ENCODE measurements at places on chromosomes 11 and 22.

GRCh38 chr11:102323542-102324251 lies 6.4 kb downstream of the BIRC3 start:
- DNase-seq: no peak

- DNase-seq: no peak
These were observed 10.6 kb upstream of the RELT start for GRCh38 chr11:73365352-73366264.

GRCh38 chr11:104487046-104487806 lies 323.3 kb upstream of the PDGFD start:
- no peak for DNase-seq

GRCh38 chr11:77039491-77040400 lies 5.5 kb downstream of the B3GNT6 start:
- no peak for DNase-seq

GRCh38 chr22:19109198-19110063 lies 12.8 kb downstream of the DGCR2 start:
- DNase-seq: peak; percentile 67

GRCh38 chr11:96065379-96065778 lies 141.5 kb upstream of the MTMR2 start:
- DNase-seq: no peak

All from CD4-positive, alpha-beta T cell (primary cell).